Coronary artery (tissue), 2 donors: ENCODE measurements at places on chromosomes 12 and 14.

DNA sequence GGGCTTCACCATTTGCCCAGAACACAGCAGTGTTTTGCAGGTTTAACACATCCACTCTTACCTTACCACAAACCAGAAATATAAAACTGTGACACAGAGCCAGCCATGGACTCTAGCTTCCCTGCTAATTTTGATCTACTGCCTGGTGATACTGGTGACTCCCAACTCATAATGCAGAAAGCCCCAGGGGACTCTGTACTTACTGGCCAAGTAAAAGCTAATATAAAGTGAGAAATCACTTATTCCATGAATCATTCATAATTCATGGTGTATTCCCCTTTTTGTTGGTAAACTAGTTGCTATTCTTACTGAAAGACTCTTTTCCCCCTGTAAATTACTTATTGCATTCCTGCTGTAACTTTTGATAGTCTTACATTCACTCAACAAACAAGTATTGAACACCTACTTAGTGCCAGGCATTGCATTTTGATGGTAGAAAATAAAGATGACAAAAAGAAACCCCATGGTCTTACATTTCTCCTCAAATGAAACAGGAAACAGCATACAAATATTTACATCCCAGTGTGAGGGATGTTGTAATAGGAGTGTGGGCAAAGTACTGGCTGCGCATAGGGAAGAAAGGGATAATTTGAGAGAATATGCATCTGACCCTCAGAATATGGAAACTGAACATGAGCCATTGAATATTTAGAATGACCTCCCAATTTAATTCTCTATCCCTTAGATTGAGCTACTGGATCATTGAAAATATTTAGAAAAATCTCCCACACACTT, 279.6 kb downstream of the PDZRN4 start:
- no peak for DNase-seq

DNA sequence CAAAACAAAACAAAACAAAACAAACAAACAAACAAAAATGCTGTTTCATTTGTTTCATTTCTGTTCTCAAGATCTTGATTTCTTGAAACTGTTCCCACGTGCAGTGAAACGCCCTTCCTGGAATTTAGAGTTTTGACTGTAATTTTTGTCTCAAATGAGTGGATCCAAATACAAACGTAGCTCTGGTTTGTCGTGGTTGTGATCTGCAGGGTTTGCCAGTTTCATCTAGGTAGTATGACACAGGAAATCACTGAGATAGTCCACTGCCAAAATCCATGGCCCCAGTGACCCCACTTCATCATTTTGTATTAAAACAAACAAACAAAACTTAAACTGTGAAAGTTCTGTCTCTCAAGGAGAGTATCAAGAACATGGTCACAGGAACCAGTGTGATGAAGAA, 838.6 kb downstream of the BCL11B start:
- DNase-seq = no peak

DNA sequence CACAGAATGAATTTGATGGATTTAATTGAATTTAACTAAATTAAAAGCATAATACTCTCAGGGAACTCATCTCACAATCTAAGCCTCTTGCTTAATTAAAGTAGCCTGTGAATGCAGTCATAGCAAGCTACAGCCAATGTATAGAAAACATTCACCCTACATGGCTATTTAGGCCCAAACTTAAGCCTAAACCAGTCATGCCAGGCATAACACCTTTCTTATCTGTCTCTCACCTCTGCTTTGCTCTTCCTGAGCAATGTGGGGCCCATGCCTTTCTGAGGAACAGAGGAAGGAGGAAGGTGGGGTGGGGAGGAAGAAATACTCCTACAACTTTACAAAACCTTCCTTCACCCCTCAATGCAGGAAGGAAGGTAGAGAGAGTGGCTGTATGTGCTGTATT, 29.1 kb downstream of the IFNG-AS1 start:
- no peak for DNase-seq

DNA sequence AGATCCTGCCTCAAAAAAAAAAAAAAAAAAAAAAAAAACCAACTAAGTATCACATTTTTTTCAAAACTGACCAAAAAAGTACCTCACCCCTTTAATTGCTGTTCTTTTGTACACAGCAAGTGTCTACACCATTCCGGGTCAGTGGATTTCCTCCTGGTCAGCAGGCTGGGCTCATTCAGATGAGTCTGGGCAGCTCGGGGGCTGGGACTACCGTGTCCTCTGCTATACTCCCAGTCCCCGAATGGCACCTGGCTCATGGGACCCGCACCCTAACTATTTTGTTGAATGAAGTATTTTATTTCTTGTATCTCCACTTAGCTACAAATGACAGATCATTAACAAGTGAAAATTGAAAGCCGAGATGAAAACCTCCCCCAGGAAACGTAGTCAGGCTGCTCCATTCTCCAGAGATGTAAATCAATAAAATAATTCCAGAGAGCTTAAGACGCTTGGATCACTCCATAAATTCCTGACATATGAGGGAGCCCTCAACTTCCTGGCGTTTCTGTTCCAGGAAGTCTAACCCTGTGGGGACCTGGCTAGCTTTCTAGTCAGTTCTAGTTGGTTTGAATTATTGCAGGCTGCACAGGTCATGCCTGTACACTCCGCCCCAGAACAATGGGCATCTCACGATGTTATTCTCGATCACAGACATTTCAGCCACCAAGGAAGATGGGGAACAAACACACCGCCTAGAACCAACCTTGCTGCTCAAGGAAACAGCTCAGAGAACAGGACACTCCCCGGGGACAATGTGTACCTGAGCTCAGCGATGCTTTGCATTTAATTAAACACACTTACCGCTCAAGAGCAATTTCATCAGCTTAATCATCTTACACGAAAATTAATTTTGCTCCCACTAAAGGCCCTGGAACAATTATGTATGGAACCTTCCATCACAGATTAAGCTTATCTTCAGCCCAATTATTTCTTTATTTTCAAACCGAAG, 76.3 kb downstream of the RIMBP2 start:
- DNase-seq = no peak
